ENCODE measurements at places on chromosomes 4 and X. TPM values are rescaled to one million over a fixed set of nuclear protein-coding genes. Genes with fewer than 3 reads are reported as not detected.

DNA sequence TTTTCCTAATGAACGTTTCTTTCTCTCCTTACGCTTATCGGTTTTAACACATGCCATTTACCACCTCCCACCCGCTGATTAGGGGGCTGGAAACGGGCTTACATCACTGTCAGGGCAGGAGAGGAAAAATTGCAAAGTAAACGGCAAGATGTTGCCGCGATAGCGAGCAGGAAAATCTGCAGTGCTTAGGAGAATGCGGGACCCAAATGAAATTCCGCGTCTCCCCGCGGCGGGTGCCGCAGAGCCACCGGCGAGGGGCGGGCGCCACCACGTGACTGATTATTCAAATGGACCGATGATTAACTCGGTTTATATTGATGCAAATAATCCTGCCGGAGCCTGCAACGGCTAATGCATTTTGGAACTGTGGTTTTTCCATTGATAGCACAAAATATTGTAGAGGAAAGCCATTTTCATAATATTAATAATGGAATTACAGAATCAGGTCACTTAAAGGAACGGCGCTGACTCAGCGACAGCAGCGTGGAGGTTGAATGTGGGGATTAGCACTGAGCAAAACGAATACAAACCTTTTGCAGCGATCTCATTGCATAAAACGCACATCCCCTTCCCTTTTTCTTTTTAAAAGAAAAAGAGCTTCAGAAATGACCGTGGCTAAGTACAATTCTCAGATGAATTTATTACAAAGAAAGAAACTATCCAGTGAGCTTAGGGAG is 224.2 kb downstream of the STIM2 start:
- H3K27ac ChIP-seq: no peak overlapping the region
- H3K27me3 ChIP-seq: peaks cover 27% of the 10 kb centered on the region

- no peak overlapping the region for H3K27ac ChIP-seq
- no peak overlapping the region for H3K4me3 ChIP-seq
- no peak for DNase-seq
- H3K36me3 ChIP-seq: peaks cover 8% of the 10 kb centered on the region
- H3K27me3 ChIP-seq: no peaks in the 10 kb centered on the region
These were observed 76.5 kb downstream of the CENPC start for GRCh38 chr4:67468830-67469229.

DNA sequence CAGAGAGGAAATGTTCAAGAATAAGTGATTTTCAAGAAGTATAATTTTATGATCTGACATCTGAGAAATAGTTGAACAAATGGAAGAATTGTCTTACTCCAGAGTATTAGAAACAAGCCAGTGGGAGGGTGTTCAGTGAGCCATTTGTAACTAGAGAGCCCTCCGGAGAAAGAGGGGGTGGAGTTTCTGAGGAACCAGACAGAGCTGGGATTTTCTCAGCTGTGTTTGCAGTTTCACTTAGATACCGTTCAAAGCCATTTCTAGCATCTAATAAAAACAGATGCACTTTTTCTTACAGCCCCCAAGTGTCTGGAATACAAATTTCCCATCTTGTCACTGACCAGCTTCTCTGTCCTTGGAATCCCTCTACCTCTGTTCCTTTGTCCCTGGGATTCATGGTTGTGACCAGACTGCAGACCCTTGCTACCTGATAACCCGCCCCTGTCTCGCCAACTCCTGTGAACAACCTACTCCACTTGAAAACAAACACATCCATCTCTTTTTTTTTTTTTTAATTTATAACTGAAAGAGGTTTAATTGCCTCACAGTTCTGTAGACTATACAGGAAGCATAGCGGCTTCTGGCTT is 132.8 kb upstream of the KLF3 start:
- H3K27ac ChIP-seq: no peak overlapping the region
- no peaks in the 10 kb centered on the region for H3K36me3 ChIP-seq
- H3K4me3 ChIP-seq: no peak overlapping the region
- no peak for DNase-seq

GRCh38 chrX:73412930-73413329 is 33.9 kb upstream of the CDX4 start:
- H3K27ac ChIP-seq: no peak overlapping the region
- DNase-seq: no peak
- no peak overlapping the region for H3K4me3 ChIP-seq
- no peaks in the 10 kb centered on the region for H3K4me1 ChIP-seq
- no peaks in the 10 kb centered on the region for H3K36me3 ChIP-seq

The TEX13C gene
- total RNA-seq: not detected

The MAGEB2 gene
- not detected for total RNA-seq

All from HFFc6 (cell line).